ENCODE measurements at places on chromosomes 6 and 20. TPM values are rescaled to one million over a fixed set of nuclear protein-coding genes. Genes with fewer than 3 reads are reported as not detected.

GRCh38 chr20:48959899-48960550 lies 38.5 kb downstream of the ARFGEF2 start:
- no peak for DNase-seq

DNA sequence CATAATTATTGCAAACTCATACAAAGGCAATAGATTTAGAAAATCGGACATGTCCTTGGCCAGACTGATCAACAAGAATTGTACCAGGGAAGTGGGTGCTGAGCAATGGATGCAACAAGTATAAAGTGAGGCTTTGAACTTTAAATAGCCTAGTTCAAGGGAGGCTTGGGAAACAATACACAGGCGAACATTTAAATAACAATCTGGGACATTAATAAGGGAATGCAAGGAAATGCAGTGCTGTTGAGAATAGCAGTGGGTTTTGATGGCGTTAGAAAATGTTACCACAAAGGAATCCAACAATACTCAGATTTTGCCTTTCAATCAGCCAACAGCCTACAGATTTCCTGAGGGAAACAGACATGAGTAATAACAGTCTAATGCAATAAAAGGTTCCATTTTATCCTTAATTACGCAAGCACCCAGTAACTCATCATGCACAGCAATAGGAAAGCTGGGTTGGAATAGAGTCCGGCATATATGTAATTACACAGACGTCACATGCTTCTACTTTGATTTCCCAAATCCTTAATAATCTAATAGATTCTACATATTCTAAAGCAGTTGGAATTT lies 134.6 kb downstream of the PHACTR1 start:
- DNase-seq = no peak

The EEF1A2 gene
- 852 TPM for total RNA-seq

The GTSF1L gene
- not detected for total RNA-seq

Data from right cardiac atrium (tissue), 5 donors.